ENCODE measurements at places on chromosomes 16 and 17. TPM values are rescaled to one million over a fixed set of nuclear protein-coding genes. Genes with fewer than 3 reads are reported as not detected.

Gene SLC52A1
- 0.15 TPM for total RNA-seq

Gene CCR7
- total RNA-seq, result 0.30 TPM

- no peak overlapping the region for H3K27ac ChIP-seq
- peaks cover 4% of the 10 kb centered on the region for H3K4me1 ChIP-seq
- no peak overlapping the region for H3K4me3 ChIP-seq
- H3K36me3 ChIP-seq, result no peaks in the 10 kb centered on the region
These were observed 71.6 kb downstream of the MAP2K6 start for GRCh38 chr17:69485901-69486643.

DNA sequence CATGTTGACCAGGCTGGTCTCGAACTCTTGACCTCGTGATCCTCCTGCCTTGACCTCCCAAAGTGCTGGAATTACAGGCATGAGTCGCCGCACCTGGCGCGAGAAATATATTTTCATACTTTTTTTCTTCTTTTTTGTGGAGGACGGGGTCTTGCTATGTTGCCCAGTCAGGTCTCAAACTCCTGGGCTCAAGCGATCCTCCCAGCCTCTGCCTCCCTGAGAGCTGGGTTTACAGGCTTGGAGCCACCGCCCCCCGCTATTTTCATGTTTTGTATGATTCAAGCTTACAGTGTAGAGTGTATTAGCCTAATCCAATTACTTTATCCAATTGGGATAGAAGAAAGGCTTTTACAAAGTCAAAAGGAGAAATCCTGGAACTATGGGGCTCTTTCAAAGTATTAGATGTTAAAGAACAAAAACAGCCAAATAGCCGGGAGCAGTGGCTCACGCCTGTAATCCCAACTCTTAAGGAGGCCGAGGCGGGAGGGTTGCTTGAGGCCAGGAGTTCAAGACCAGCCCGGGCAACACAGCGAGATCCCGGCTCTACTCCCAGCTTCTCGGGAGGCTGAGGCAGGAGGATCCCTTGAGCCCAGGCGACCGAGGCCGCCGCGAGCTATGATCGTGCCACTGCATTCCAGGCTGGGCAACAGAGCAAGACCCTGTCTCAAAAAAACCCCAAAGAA lies 1.4 kb upstream of the MAP1LC3B start:
- H3K4me3 ChIP-seq, result peak overlapping the region; percentile 75
- H3K27ac ChIP-seq, result peak overlapping the region; percentile 96
- H3K27me3 ChIP-seq, result no peaks in the 10 kb centered on the region
- H3K4me1 ChIP-seq, result peaks cover 39% of the 10 kb centered on the region

GRCh38 chr17:74192950-74193781 lies 10.3 kb upstream of the RPL38 start:
- H3K4me3 ChIP-seq, result no peak overlapping the region
- peaks cover 8% of the 10 kb centered on the region for H3K4me1 ChIP-seq
- H3K27me3 ChIP-seq, result no peaks in the 10 kb centered on the region

DNA sequence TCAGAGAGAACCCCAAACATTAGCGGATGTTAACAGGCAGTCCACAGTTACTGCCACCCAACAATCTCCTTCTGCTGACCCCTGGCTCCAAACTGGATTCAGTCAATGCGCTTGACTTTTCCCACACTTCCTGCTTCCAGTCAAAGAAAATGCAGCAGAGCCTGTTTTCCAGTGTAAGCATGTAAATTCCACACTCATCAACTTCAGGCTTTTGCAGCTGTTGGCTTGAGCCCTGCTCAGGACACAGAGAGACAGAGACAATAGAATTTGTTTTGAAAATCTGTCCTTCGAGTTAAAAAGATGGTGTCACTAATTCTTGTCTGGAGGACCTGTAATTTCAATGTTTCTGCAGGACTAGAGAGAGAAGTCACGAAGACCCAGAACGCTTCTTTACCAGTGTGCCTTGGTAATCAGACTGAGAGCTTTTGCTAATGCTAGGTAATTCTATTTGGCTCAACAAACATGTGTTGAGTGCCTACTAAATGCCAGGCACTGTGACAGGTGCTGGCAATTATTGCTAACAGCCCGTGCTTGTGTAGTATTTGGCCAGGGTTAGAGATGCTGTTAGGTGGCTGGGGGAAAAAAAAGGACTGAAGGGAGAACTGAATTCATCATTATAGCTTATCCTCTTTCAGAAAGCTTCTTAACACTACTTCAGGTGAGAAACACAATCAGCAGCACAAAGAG lies 32.5 kb downstream of the HOXB1 start:
- H3K4me3 ChIP-seq, result no peak overlapping the region
- DNase-seq, result no peak

GRCh38 chr17:8820311-8821010 lies 21.3 kb upstream of the MFSD6L start:
- H3K27ac ChIP-seq, result no peak overlapping the region
- no peaks in the 10 kb centered on the region for H3K27me3 ChIP-seq
- no peak overlapping the region for H3K4me3 ChIP-seq
- H3K4me1 ChIP-seq, result no peaks in the 10 kb centered on the region
- no peaks in the 10 kb centered on the region for H3K36me3 ChIP-seq

DNA sequence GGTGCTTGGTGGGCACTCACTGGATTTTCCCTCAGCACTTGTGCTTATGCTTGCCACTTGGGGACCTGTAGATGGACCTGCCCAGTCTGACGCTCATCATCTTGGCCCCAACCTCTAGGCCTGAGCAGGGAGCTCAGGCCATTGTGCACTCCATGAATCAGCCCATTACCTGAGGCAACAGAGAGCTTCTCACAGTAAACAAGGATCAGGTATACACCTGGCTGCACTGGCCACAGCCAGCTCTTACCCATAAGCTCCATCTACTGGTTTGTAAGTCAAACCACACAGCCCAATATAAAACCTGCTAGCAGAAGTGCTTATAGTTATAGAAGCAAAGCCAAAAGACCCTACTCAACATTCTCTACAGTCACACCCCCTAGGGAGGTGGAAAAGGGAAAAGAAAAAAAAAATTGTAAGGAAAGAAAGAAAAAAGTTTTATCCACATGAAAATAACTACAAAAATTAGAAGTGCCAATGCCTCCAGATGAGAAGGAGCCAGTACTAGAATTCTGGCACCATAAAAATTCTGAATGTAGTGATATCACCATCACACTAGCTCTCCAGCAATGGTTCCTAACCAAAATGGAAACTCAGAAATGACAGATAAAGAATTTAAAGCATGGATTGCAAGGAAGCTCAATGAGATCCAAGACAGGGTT lies 87.8 kb upstream of the CDH5 start:
- peaks cover 18% of the 10 kb centered on the region for H3K4me1 ChIP-seq
- no peaks in the 10 kb centered on the region for H3K36me3 ChIP-seq
- peak overlapping the region; percentile 79 for H3K27ac ChIP-seq
- no peaks in the 10 kb centered on the region for H3K27me3 ChIP-seq

DNA sequence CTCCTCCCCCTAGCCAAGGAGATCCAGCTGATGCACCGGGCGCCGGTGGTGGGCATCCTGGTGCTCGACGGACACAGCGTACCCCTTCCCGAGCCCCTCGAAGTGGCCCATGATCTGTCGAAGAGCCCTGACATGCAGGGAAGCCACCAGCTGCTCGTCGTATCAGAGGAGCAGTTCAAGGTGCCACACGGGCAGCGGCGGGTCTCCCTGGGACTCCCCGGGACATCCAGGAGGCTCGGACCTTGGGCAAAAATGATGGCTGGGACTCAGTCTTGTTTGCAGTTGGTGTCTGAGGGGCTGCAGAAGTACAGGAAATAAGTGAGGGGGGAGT lies 15.8 kb upstream of the MYO15B start:
- peak overlapping the region; percentile 43 for H3K27ac ChIP-seq
- no peak for DNase-seq
- no peaks in the 10 kb centered on the region for H3K4me1 ChIP-seq
- peaks cover 60% of the 10 kb centered on the region for H3K36me3 ChIP-seq

GRCh38 chr17:45052052-45052772 lies 780 bp upstream of the DCAKD start:
- peak overlapping the region; percentile 90 for H3K27ac ChIP-seq
- peaks cover 23% of the 10 kb centered on the region for H3K4me1 ChIP-seq
- H3K36me3 ChIP-seq, result no peaks in the 10 kb centered on the region
- DNase-seq, result peak; percentile 87
- no peaks in the 10 kb centered on the region for H3K27me3 ChIP-seq

Gene CCDC92B
- not detected for total RNA-seq

- H3K4me1 ChIP-seq, result peaks cover 57% of the 10 kb centered on the region
- H3K4me3 ChIP-seq, result no peak overlapping the region
- peak; percentile 97 for DNase-seq
- H3K27me3 ChIP-seq, result no peaks in the 10 kb centered on the region
These were observed 147.4 kb upstream of the TBX2 start for GRCh38 chr17:61251939-61252865.

- H3K36me3 ChIP-seq, result no peaks in the 10 kb centered on the region
- H3K27ac ChIP-seq, result no peak overlapping the region
- H3K4me1 ChIP-seq, result no peaks in the 10 kb centered on the region
- H3K27me3 ChIP-seq, result no peaks in the 10 kb centered on the region
- no peak overlapping the region for H3K4me3 ChIP-seq
- peak; percentile 86 for DNase-seq
These were observed 13.5 kb downstream of the ACTG1 start for GRCh38 chr17:81498953-81499600.

Gene MT4
- not detected for total RNA-seq

GRCh38 chr16:59249011-59249410 lies 514.9 kb upstream of the GOT2 start:
- no peaks in the 10 kb centered on the region for H3K27me3 ChIP-seq
- no peak overlapping the region for H3K27ac ChIP-seq
- no peaks in the 10 kb centered on the region for H3K4me1 ChIP-seq
- no peaks in the 10 kb centered on the region for H3K36me3 ChIP-seq
- no peak for DNase-seq

Gene RCVRN
- total RNA-seq, result 0.23 TPM

- H3K27ac ChIP-seq, result no peak overlapping the region
- no peaks in the 10 kb centered on the region for H3K27me3 ChIP-seq
- H3K36me3 ChIP-seq, result no peaks in the 10 kb centered on the region
These were observed 53.3 kb downstream of the CES1 start for GRCh38 chr16:55779402-55780094.

DNA sequence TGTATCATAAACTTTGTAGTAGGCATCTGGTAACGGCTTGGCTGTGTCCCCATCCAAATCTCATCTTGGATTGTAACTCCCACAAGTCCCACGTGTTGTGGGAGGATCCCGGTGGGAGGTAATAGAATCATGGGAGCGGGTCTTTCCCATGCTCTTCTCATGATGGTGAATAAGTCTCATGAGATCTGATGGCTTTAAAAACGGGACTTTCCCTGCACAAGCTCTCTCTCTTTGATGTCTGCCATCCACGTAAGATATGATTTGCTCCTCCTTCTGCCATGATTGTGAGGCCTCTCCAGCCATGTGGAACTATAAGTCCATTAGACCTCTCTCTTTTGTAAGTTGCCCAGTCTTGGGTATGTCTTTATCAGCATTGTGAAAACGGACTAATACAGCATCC lies 248.7 kb downstream of the SNX29 start:
- no peak overlapping the region for H3K27ac ChIP-seq
- no peaks in the 10 kb centered on the region for H3K36me3 ChIP-seq
- no peaks in the 10 kb centered on the region for H3K27me3 ChIP-seq

DNA sequence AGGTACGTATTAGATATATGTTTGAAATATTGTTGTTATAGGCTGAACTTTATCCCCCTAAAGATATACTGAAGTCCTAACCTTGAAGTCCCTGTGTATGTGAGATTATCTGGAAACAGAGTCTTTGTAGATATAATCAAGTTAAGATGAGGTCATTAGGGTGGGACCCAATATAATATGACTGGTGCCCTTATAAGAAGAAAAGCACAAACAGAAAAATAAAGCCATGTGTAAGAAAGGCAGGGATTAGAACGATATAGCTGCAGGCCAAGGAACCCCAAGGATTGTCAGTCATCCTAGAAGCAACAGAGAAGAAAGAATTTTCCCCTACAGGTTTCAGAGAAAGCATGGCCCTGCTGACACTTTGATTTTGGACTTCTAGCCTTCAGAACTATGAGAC lies 95.8 kb downstream of the USP32 start:
- no peaks in the 10 kb centered on the region for H3K4me1 ChIP-seq
- no peak for DNase-seq
- no peak overlapping the region for H3K27ac ChIP-seq
- no peaks in the 10 kb centered on the region for H3K27me3 ChIP-seq

- no peak for DNase-seq
- no peaks in the 10 kb centered on the region for H3K4me1 ChIP-seq
- H3K27me3 ChIP-seq, result no peaks in the 10 kb centered on the region
- no peak overlapping the region for H3K4me3 ChIP-seq
- H3K27ac ChIP-seq, result no peak overlapping the region
These were observed 139.6 kb upstream of the NOL11 start for GRCh38 chr17:67578142-67578457.

- H3K4me3 ChIP-seq, result peak within 1 kb of the TSS; percentile 68
- peaks cover 25% of the 10 kb centered on the region for H3K4me1 ChIP-seq
- peak; percentile 90 for DNase-seq
- no peaks in the 10 kb centered on the region for H3K27me3 ChIP-seq
- H3K27ac ChIP-seq, result peak within 1 kb of the TSS; percentile 86
These were observed at the start of gene SKA2 for GRCh38 chr17:59154721-59155438. SKA2 (minus strand) TSS chr17:59155186; CDS start chr17:59155163, 23 bp downstream.

GRCh38 chr16:3816326-3816725 lies 64.2 kb downstream of the CREBBP start:
- no peak for DNase-seq
- no peaks in the 10 kb centered on the region for H3K36me3 ChIP-seq
- no peak overlapping the region for H3K4me3 ChIP-seq

Gene CDH1
- 116 TPM for total RNA-seq

DNA sequence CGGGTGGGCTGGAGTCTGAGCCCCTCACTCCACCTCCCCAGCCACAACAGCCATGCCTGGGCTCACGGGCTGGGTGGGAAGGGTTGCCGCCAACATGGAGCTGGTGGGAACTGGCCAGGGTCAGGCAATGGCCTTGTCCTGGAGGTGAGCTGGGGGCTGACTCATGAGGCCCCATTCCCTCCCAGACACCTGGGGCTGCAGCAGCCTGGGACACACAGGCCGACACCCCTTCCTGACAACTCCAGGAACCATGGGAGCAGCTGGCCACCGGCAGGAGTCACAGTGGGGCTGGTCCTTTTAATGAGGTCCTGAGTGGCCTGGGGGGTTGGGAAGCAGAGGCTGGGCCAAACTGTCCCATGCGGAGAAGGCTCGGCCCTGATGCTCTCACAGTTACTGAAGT lies 12.2 kb downstream of the DBNDD1 start:
- H3K27me3 ChIP-seq, result no peaks in the 10 kb centered on the region
- H3K36me3 ChIP-seq, result no peaks in the 10 kb centered on the region
- H3K27ac ChIP-seq, result no peak overlapping the region
- no peaks in the 10 kb centered on the region for H3K4me1 ChIP-seq
- no peak overlapping the region for H3K4me3 ChIP-seq

- H3K27me3 ChIP-seq, result no peaks in the 10 kb centered on the region
- no peaks in the 10 kb centered on the region for H3K4me1 ChIP-seq
- no peak for DNase-seq
- no peak overlapping the region for H3K4me3 ChIP-seq
- H3K36me3 ChIP-seq, result no peaks in the 10 kb centered on the region
These were observed 121.1 kb downstream of the CYLD start for GRCh38 chr16:50862818-50863643.

Gene USP43
- 5.9 TPM for total RNA-seq

- H3K4me1 ChIP-seq, result peaks cover 29% of the 10 kb centered on the region
- no peaks in the 10 kb centered on the region for H3K27me3 ChIP-seq
- no peak overlapping the region for H3K4me3 ChIP-seq
These were observed 205.2 kb upstream of the CHMP6 start for GRCh38 chr17:80786470-80786869.

Gene RND2
- total RNA-seq, result not detected

Measured in upper lobe of left lung (tissue), 6 donors.